ENCODE measurements at places on chromosomes 13 and 19.

DNA sequence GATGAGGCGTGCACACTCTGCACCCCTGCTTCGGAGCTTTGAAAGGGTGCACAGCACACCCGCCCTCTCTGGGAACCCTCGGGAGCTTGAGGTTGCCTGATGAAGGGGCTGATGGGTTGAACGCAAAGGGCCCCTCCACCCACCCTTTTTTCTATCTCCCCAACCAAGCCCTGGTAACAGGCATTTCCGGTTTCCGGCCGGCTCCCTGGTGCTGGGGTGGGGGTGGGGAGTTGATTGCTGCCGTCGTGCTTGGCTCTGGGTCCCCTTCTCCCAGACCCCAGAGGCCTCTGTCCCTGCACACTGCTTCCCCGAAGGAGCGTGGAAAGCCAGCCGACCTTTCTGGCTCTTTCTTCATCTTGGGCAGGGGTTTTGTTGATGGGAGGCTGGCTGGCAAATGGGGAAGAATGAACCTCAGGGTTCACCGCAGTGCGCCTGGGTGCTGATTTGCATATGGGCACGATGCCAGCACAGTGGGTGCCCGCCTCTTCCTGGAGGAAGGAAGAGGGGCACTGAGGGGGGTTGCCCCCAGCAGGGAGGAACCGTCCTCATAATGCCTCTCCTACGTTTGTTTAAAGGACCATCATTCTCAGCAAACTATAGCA, 29.1 kb downstream of the VAV1 start:
- DNase-seq = no peak

GRCh38 chr13:56168581-56168980, 972.1 kb upstream of the PRR20A start:
- no peak for DNase-seq

GRCh38 chr13:33651766-33652165, 166.2 kb upstream of the RFC3 start:
- DNase-seq = no peak

DNA sequence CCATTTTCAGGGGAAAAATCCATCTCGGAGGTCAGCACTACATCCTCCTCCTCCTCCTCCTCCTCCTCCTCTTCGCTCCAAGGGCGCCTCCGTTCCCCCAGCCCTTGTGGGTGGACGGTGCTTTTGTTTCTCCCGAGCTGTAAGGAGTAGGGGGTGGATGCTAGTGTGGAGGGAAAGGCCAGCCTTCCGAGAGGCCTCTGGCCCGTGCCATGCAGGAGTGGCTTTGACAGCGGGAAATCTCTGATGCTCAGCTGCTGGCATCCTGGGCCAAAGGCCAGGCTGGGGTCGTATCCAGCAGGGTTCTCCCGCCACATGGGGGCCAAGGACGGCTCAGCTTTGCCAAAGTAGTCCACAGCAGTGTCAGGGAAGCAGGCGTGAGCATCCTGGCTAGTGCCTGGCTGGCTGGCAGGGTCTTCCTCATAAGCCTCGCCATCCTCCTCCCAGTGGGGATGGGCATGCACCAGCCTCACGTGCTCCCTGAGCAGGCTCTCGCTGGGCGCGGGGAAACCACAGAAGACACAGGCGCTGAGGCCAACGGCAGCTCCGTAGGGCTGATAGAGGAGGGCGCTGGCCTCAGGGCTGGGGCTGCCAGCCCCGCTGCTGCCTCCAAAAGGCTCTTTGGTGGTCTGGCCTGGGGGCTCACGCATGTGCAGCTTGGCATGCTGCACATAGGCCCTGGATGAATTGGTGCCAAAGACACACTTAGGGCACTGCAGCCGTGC, 10.5 kb downstream of the WIZ start:
- no peak for DNase-seq

DNA sequence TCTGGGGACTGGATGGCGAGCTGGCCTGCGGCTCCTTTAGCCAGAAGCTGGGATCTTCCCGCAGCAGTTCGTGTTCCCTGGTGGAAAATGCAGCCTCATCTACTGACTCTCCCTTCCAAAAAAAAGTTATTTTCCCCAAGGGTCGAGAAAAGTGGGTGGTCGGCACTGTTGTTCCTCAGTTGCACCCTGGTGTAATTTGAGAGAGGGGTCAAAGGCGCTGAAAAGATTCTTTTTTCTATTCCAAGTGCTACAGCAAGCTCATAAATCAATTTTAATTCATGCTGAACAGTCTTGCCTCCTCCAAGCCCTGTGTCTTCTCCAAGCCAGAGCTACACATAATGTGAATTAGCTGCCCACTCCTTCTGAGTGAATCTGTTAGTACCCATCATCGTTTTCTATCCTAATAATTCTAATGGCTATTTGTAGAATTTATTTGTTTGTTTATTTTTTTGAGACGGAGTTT, 774 bp downstream of the SLC25A15 start:
- peak; percentile 16 for DNase-seq

DNA sequence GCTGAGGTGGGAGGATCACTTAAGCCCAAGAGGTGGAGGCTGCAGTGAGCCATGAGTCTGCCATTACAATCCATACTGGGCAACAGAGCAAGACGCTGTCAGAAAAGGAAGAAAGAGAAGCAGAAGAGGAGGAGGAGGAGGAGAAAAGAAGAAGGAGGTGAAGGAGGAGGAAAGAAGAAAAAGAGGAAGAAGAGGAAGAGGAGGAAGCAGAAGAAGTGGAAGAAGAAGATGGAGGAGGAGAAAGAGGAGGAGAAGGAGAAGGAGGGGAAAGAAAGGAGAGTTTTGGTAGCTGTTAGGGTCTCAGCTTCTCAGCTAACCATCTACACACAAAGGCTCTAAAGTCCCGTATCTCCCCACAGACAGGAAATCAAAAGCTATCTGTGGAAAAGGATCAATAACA, 23.7 kb upstream of the PLEKHF1 start:
- DNase-seq = no peak

DNA sequence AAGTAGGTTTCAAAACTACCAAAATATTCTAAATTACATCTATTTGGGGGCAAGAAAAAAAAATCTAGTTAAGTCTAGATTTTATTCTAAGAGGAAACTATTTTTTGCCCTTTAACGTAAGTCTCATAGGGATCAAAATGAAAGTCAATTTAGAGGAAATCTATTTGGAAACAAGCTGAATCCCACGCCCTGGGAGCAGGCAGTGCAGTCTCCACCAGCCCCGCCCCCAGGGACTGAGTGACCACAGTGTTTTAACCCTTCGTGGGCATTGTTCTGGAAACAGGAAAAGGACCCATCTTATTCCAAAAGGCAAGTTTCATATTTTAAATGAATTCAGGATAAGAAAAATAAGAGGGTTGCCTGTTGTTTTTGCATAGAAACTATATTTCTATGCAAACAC, 209.7 kb downstream of the SPRY2 start:
- DNase-seq = no peak

- no peak for DNase-seq
Measured at GRCh38 chr13:111217641-111218040, 102.5 kb downstream of the ARHGEF7 start.

DNA sequence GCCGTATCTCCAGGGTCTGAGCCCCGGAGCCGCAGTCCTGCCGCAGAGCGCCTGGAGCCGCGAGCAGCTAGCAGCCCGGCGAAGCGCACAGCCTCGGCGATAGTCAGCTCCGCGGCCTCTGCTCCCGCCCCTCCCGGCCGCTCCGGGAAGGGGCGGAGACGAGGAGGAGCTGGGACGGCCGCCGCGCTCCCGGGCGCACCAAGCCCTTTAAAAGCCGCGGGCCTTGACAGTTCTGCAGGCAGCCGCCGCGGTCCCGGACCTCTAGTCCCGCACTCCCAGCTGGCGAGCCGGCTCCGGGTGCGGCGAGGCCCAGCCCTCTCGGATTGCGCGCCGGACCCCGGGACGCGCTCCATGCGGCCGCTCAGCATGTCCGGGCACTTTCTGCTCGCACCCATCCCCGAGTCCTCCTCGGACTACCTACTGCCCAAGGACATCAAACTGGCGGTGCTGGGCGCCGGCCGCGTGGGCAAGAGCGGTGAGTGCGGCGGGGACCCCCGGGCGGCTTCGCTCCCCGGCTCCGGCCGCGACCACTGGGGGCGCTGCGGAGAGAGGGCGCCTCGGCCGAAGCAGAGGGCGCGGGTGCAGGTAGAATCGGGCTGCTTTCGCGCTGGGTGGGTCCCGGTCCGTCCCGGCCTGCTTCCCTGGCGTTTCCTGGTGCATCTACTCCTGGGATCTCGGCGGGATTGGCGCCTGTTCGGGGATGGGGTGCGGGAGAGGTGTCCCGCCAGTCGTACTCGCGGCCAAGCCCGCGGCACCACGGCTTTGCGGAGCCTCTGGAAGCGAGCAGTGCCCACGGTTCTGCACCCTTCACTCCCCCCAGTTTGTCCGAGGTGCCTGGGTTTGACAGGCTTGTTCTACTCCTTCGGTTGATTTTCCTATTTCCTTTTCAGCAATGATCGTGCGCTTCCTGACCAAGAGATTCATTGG, at the start of gene RASL11A:
Gene RASL11A, plus strand, starts transcription at position 237 of the 927 bp plus-strand sequence. Its CDS starts 115 bp downstream, at position 352.
- DNase-seq = peak; percentile 63

DNA sequence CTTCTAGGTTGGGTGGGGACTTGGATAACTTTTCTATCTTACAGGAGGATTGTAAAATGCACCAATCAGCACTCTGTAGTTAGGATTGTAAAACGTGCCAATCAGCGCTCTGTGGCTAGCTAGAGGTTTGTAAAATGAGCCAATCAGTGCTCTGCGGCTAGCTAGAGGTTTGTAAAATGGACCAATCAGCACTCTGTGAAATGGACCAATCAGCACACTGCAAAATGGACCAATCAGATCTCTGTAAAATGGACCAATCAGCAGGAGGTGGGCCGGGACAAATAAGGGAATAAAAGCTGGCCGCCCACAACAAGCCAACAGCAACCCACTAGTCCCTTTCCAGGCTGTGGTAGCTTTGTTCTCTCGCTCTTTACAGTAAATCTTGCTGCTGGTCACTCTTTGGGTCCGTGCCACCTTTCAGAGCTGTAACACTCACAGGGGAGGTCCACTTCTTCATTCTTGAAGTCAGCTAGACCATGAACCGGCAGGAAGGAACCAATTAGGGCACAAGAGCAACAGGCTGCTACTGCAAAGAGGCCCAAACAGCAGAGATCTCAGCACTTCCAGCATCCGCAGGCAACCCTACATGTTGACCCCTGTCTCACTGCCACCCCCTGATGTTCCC, 156.8 kb downstream of the DNAJC15 start:
- DNase-seq = no peak

GRCh38 chr19:45781214-45782161, 802 bp downstream of the DMPK start:
- DNase-seq = peak; percentile 90

- DNase-seq = peak; percentile 61
Measured at GRCh38 chr13:79679334-79679733, 198.4 kb downstream of the NDFIP2 start.

DNA sequence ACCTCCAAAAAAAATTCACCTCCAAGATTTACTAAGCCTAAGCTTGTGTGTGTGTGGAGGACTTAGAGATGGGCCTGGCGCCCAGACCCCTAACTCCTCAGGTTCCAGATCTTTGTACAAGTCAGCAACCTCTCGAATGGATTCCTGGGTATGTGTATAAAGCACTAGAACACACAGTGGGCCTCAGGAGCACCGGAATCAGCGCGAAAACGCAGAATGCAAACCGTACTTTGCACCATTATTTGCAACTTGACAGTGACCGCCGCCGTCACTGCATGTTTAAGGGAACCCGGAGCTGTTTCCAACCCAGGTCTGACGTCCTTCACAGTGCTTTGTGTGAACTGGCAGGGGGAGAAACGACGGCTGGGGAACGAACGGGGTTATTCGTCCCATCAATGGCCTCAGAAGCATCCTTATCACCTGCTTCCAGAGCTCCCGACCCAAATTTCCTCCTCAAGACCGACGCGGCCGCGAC, 688 bp downstream of the ZNF606 start:
- no peak for DNase-seq

DNA sequence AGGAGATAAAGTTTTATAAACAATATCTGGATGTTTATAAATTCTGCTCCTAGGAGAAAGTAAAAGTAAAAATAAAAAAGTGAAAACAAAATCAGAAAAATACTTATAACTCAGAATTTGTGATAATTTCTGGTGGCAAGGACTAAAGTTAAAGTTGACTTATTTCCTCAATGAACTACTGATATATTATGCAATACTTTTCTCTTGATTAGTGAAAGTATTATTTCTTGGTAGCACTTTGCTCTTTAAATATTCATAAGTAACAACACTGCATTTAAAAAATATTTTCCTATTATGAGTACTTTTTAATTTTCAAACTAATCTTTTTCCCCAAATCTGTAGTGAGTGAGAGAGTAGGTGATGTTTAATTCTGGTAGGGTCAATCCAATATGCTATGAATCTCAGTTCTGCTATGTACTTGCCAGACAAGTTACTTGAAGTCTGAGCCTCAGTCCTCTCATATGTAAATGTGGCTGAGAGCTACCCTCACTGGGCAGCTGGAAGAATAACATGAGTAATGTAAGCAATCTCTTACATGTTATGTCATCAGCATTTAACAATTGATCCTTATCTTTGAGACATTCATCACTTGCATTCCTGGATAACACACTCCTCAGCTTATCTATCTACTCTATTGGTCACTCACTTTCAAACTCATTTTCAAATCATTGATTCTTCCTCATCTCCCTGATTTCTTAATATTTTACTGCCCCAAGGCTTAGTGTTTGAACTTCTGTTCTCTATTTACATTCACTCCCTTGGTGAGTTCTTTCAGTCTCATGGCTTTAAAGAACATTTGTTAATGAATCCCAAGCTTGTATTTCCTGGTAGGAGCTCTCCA, 239.0 kb downstream of the RGCC start:
- DNase-seq = no peak

GRCh38 chr19:45169602-45170001, 8.4 kb downstream of the TRAPPC6A start:
- no peak for DNase-seq

- no peak for DNase-seq
Measured at GRCh38 chr19:6644796-6645195, 25.2 kb downstream of the TNFSF14 start.

DNA sequence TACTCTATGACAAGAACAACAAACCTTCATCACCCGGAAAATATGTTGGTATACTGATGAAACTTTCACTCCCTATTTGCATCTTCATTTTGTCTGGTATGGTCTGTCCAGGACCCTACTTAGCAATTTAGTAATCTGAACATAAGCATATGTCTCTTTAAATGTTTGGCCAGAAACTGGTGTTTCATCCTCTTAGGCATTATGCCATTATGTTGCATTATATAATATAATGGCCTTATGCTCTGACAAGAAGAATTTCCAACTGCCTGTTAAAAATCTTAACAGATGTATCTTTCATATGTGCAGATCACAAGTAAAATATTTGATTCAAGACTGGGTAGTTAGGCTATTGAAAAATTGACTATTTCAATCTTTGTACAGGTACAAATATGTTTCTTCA, 610.6 kb upstream of the PRR20A start:
- DNase-seq = no peak

DNA sequence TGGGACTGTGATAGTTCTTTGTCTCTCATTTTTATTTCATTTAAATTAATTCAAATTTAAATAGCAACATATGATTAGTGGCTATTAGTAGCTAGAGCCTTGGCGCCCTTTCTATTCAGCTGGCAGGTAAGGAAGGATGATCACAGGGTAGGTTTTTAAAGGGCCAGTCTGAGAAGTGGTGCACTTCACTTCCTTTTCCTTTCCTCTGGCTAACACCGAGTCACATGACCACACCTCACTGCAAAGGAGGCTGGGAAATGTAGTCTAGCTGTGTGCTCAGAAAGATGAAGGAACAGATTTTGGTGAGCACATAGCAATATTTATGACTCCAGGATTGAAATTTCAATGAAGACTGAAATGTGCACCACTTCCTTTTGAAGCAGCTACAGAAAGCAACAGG, 128.7 kb downstream of the TSHZ3 start:
- no peak for DNase-seq

All from NCI-H2081 (cell line).